Stimulated activated CD8-positive, alpha-beta memory T cell treated with anti-CD3 and anti-CD28 coated beads, Interleukin-2, amount 100 ng/mL, for 1 hour (primary cell): ENCODE measurements at places on chromosomes 4 and X.

- no peak for DNase-seq
These were observed 79.5 kb upstream of the FAM9C start for GRCh38 chrX:13123857-13124345.

- no peak for DNase-seq
These were observed 278.8 kb upstream of the RPS6KA3 start for GRCh38 chrX:20545538-20545937.

GRCh38 chr4:46992338-46992737 is 1.0 kb downstream of the GABRA4 start:
- no peak for DNase-seq

DNA sequence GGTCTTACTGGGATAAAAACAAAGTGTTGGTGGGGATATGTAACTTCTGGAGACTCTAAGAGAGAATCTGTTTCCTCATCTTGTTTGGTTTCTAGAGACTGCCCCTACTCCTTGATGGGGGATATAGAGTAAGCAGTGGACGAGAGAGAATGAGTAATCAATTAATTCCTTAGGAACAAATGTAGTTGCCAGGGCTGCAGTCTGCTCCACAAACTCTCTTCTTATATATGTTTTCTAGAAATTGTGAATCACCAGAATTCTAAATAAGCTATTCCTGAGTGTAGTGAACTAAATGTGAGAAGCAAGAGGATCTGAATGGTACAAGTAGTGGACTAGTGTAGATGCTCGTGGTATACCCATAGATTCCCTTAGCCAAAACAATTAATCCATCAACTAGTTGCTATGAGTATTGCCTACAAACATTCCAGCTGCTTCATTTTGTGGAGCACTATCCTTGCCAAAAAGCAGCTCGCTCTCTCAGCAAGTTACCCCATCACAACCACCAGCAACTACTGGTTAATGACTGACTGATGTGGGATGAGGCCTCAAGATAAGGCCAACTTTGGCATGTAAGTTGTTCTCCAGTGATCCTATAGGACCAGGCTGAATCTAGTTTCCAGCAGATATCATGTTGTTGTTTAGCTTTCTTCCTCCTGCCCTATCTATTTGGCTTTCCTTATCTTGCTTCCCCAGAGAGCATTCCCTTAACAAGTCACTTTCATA is 273.0 kb downstream of the SLC7A11 start:
- no peak for DNase-seq

DNA sequence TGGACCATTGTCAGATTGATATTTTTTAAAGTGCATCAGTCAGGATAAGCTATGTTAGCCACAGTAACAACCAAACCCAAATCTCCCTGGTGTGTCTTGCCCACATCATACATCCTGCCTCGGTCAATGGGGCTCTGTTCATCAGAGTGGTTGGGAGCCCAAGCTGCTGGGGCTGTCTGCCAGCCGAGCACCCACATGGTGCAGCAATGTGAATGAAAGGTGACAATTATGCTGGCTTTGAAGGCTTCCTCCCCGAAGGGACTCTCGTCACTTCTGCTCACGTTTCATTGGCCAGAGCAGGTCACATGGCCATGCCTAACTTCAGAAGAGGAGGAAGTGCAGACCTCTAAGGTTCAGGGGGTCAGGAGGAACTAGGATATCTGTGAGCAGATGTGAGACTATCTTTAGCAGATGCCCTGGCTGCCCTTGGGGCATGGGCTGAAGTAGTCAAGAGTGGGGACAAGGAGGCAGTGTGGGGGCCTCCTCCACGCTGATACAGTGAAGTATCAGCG is 1.3 kb upstream of the JAKMIP1 start:
- DNase-seq: no peak

DNA sequence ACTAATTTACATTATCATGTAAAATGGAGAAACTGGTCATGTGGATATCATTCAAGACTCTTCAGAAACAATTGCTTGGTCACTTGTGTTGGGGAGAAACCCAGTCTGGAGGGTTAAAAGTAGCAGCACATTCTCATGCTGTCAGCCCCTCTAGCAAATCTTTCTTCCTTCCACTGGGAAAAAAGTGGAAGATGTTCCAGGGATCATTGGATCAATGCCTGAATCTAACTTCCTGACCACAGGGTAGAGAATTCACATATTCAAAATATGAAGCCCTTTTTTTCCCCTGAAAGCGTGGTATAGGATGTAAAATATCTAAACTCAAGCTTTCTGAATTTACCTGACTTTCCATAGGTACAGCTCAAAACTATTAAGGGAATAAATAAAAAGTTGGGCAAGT is 98.0 kb downstream of the CXCL13 start:
- DNase-seq: no peak

- no peak for DNase-seq
These were observed 115.3 kb upstream of the BEND4 start for GRCh38 chr4:42267724-42268123.

DNA sequence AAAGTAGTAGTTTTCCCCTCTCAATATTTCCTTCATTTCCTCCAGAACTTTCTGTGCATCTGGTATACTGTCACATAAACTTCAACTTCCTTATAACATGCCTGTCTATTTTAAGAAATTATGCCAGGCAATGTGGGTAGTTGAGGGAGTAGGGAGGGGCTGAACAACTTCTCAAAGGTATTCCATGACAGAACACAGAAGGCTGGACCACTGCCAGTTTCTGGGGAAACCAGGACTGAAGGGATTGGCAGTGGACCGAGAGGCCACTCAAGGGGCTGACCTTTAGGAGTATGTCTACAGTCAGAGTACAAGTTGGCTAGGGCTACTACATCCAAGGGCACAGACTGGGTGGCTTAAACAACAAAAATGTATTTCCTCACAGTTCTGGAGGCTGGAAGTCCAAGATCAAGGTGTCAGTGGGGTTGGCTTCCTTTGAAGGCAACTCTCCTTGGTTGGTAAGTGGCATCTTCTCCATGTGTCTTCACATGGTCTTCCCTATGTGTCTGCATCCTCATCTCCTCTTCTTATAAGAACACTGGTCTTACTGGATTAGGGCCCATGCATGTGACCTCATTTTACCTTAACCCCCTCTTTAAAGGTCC is 6.9 kb downstream of the SH3RF1 start:
- DNase-seq: no peak

GRCh38 chr4:117777721-117778120 is 256.6 kb upstream of the NDST3 start:
- DNase-seq: no peak

DNA sequence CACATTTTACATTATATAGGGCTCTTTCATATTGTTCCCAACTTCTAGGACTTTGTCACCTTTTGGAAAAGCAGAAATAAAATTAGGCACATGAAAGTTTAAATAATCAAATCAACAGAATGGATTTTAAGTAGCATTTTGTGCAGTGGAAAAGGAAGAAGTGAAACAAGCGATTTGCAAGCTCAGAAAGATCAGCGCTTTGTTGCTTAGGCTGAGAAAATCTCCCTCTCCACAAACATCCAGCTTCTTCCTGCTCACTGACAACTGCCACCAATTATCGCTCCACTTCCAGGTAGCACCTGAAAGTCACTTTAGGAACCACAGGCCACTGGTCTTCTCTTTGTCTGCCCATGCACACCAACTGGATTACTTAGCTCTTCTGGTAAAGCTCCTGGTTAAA is 2.0 kb upstream of the PDK3 start:
- no peak for DNase-seq

GRCh38 chr4:86791126-86791525 is 58.1 kb downstream of the SLC10A6 start:
- DNase-seq: no peak

GRCh38 chr4:81982846-81983540 is 390.8 kb downstream of the HNRNPD start:
- DNase-seq: no peak

DNA sequence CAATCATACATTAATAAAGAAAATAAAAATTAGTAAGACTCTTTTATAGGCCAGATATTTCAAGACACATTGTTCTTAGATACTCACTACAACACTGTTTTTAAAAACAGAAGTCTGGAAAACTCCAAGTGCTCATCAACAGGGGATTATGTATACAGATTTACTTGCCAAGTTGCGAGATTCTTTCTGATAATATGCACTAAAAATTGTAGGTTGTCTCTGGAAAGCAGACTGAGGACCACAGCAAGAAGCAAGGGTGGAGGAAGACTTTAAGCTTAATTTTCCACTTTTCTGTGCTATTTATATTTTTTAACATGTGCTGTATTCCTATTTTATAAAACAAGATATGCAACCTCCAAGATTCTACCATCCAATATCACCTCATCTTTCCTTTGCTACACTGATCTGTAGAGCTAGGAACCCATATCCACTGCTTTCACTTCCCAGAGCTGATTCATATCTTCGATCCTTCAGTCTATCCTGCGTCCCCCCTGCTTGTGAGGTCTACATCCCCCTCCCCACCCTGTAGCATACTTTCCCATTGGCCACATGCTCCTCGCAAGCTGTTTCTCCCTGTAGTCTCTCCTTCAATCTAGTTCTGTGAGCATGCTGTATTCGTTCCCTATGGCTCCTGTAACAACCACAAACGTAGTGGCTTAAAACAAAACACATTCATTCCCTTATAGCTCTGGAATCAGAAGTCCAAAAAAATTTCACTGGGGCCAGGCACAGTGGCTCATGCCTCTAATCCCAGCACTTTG is 15.7 kb downstream of the SOD3 start:
- no peak for DNase-seq

DNA sequence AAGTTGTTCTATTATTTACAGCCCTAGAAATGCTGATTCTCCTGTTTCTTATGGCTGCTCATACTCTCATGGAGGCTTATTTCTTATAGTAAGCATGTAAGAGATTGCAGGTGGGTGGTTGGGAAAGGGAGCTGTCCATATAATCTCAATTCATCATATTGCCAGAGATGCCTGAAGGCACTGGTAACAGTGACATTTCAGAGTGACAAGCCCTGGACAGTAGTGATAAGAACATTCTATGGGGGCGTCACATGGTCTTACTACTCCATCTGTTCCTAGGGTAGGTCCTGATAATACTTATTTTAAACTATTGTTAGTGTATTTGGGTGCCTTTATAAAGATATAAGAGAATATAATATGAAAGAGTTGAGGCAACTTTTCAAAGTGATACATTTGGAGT is 171.5 kb downstream of the CFAP299 start:
- no peak for DNase-seq

DNA sequence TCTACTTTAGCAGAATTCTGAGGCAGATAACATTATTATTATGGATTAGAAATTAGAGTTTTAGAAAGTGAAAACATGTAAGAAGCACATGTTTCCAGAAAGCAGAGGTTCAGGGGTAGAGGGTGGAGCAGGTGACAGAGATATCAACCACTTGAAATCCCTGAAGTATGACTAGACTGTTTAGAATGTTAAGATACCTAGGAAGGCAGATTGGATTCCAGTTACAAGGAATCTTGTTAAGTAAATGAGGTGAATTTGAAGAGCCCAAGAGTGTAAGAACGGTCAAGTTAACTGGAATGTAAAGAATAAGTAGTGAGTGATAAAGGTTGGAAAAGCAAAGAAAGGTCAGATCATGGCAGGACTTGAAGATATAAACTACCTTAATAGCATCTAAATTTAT is 37.6 kb downstream of the ARSJ start:
- no peak for DNase-seq

- DNase-seq: no peak
These were observed 89.8 kb upstream of the ACSL4 start for GRCh38 chrX:109822861-109823260.

DNA sequence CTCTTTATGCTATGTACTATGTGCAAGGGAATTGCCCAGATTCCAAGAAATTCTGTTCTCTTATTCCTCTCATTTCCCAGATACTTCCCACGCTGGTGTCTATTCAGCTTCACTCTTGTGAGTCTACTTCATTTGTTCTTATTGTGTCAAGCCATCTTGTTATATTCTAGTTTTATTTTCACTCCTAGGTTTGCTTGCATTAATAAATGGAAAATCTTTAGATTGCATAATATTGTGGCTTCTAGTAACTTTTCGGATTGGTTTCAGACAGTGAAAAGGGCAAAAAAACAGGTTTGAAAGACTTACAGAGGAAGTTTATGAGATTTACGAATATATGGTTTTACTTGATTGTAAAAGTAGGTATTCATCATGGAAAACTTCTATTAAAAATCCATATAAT is 128.4 kb downstream of the BTC start:
- DNase-seq: no peak

GRCh38 chr4:42371305-42372252 is 25.7 kb upstream of the SHISA3 start:
- DNase-seq: no peak

DNA sequence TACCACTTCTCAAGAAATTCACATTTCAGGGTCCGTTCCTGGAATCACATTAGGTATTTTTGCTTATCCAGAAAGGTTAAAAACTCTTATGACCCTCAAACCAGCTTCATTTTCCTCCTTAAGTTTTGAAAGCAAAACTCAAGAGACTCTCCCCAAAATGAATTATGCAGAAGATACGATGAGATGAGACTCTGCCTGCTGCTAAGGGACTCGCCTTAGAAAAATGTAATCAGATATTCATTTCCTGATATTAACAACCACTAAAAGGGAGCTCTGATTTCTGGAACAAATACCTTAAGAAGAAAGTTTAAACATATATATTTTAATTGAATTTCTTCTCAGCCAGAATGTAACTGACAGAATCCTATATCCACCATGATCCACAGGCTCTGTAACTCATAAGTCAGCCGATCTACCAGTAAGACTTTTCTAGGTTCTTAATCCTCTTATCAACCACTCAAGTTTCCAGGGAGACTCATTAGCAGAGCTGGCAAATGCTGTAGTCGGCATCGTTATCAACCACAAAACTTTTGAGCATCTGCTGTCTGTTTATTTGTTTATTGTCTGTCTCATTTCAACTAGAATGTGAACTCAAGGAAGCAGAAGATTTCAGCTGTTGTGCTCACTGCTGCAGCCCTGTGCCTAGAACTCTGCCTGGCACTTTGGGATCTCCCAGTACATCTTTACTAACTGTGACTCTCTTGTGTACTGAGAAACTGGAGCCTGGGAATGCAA is 112.5 kb downstream of the LDB2 start:
- DNase-seq: no peak

DNA sequence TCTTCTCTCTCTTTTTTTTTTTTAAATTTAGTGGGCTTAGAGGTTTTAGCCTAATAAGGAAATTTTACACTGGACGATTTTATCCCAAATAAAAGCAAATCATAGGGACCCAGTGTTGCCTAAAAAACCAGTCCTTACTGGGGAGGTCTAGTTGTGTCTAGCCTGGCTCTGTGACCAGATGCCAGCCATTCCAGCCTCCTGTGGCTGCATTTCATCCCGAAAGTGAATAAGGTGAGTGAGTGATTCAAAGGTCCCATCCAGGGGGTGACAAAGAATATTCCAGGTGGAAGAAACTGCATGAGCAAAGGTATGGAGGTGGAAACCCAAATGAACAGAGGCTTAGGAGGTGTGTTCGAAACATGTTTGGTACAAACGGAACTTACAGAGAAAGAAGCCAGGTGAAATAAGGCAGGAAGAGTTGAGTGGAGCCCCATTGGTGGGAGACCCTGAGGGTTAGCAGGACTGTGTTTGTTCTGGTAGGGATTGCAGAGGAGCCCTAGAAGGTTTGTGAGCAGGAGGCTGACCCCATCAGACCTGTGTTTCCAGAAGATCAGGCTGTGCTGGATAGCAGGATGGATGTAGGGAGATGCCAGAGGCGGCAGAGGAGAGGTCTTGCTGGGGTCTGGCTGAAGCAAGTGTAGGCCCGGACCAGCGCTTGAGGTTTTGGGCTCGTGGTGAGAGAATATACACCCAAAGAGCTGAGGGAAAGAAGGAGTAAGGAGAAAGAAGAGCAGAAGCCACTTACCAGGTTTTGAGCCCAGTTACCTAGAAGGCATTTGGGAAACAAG is 31.6 kb downstream of the PTTG2 start:
- no peak for DNase-seq

- no peak for DNase-seq
These were observed 28.2 kb downstream of the SULT1E1 start for GRCh38 chr4:69831646-69832325.
